NCI-H460 (cell line): ENCODE measurements at places on chromosomes 7 and 10.
A peak's percentile ranks its signal among the peaks of the same experiment; 100 is the strongest.

GRCh38 chr7:112414855-112415490 is 35.3 kb upstream of the IFRD1 start:
- peak; percentile 52 for DNase-seq

DNA sequence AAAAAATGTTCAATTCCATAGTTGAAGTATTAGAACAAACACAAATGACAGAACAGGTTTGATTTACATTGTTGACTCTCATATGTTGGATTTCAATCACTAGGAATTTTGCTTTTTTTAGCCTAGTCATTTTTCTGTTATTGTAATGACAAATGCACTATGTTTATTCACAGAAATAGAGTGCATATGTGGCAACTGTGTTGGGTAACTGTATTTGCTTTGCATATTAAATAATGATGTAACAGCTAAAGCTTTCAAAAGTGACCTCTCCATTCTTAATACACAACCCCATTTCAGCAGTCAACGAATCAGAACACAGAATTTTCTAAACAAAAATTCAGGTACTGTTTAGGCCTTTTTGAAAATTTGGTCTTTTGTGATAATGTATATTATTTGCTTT is 54.0 kb upstream of the SLC26A5 start:
- DNase-seq: peak; percentile 3

DNA sequence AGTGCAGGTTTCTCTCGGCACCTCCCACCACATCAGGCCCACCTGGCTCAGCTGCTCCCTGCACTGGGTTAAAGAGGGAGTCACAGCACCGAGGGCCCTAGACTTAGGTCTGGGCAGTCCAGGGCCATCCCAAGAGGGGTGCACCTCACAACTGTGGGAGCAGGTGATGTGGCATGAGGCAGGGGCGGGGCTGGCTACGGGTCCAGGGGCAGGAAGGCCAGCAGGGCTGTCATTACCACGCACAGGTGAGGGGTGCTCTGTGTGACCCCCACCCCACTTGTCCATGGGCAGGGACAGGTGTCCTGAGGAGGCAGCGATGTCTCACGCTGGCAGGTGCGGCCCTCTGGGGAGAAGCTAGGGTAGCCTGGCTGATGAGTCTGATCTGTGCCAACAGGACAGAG is 40.5 kb upstream of the DPYSL4 start:
- no peak for DNase-seq

- DNase-seq: no peak
Observed at GRCh38 chr10:125158275-125158600, 2.1 kb downstream of the CTBP2 start.

DNA sequence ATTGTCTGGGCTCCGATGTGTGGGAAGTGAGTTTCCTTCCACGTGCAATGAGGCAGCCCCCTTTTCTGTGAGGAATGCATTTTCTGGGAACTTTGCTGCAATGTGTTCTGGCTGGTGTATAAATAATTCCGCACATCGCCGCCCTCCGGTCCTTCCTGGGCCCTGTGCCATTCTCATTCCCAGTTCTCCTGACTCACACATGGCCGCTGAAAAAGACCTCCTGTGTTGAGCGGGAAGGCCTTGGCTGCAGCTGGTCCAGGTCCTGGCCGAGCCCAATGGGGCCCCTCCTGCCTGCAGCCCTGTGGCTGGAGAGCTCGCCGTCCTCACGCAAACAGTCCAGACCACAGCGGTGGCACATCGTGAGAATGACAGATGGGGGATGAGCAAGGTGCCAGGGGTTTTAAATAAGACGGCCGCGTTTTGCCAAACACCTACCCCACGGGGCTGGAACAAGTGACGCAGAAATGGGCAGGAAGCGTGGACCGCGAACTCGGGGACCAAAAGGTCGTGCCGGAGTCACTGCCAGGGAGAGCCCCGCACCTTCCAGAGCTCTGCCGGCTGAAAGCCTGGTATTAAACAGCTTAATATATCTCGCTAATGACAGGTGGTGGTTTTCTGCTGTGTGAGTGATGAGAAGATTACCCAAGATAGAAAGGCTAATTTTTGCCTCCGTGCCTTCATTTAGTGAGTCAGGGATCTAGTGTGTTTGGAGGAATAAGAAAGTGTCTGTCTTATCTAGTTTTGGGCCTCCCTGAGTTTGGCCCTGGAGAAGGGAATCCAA is 37.0 kb downstream of the FAM20C start:
- no peak for DNase-seq

DNA sequence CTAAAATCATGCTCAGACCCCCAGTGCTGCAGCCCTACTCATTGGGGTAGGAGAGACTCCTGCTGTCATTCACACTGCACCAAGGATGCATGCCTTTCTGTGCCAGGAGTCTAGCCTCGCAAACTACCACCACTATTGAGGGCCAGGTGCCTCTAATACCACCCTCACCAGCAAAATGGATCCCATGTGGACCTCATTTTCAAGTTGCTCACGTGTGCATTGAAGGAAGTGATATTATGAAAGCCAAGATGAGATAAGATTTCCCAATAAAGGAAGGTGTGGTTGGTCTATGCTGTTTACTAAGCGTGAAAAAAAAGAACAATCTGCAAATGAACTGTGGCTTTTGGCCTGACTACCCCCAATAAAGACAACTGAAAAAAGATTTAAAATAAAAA is 7.2 kb upstream of the LAMTOR4 start:
- no peak for DNase-seq

- no peak for DNase-seq
Observed at GRCh38 chr7:3568516-3568915, 267.5 kb downstream of the SDK1 start.

DNA sequence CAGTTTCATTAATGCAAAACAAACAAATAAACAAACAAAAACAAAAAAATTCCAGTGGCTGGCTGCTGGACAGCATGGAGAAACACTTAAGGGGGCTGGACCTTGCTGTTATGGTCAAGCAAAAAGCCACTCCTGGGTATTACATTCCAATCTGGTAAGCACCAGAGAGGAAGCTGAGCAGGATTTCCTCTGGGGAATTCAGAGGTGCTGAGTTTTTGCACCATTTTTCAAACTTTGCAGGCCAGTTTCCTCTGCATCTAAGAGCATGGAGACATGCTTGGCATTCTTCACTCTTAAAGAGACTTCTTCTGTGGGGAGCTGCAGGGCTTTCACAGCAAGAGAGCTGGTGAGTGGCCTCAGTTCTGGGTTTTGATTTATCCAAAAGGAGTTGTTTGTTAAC is 84.5 kb downstream of the FZD1 start:
- no peak for DNase-seq

GRCh38 chr10:3897156-3897555 is 112.1 kb upstream of the KLF6 start:
- DNase-seq: no peak

- DNase-seq: no peak
Observed at GRCh38 chr10:114995468-114996247, 57.7 kb downstream of the TRUB1 start.

DNA sequence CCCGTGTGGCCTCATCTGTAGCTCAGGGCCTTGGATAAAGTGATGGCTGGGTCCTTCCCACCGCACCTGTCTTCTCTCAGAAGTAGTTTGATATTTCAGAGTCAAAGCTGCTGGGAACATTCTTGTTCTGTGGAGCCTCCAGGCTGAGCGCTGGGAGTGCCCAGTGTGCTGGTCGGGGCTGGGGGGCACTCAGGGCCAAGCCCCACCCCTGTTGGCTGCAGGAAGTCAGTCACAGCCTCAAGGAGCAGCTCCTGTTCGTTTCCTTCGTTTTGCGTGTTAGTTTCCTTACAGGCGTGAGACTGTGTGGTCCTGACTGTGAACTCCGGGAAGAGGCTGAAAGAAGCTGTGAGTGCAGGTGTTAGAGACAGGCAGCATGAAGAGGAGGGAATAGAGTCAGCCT is 33.2 kb downstream of the POR start:
- no peak for DNase-seq

DNA sequence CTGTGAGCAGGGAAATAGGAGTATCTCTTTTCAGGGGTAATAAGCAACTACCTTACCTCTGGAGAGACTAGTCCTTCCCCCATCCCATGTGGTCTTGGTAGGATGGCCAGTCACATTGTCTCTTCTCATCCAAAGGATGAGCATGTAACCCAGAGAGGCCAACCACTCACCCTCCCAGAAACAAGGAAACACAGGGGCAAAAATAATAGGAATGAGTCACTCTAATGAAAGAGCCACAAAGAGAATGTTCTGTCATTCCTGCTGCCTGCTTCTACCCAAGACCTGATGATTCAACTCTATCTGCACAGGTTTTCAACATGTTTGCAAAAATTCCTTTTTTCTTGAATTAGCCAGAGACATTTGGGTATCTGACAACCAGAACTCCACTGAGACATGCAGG is 99.3 kb upstream of the NFE2L3 start:
- DNase-seq: no peak

GRCh38 chr10:49834201-49834600 is 72.1 kb upstream of the OGDHL start:
- no peak for DNase-seq

- no peak for DNase-seq
Observed at GRCh38 chr7:150648353-150649079, 16.3 kb upstream of the GIMAP6 start.

GRCh38 chr10:14259696-14260566 is 70.8 kb downstream of the FRMD4A start:
- DNase-seq: no peak

GRCh38 chr10:60238759-60239100 is 150.9 kb downstream of the ANK3 start:
- no peak for DNase-seq

GRCh38 chr10:95832216-95833041 is 75.3 kb upstream of the CC2D2B start:
- DNase-seq: no peak

- no peak for DNase-seq
Observed at GRCh38 chr10:45444022-45444421, 70.0 kb downstream of the ALOX5 start.

GRCh38 chr10:123512901-123513775 is 153.0 kb upstream of the GPR26 start:
- DNase-seq: no peak

GRCh38 chr10:26737730-26738129 is 40.2 kb downstream of the PDSS1 start:
- DNase-seq: no peak

DNA sequence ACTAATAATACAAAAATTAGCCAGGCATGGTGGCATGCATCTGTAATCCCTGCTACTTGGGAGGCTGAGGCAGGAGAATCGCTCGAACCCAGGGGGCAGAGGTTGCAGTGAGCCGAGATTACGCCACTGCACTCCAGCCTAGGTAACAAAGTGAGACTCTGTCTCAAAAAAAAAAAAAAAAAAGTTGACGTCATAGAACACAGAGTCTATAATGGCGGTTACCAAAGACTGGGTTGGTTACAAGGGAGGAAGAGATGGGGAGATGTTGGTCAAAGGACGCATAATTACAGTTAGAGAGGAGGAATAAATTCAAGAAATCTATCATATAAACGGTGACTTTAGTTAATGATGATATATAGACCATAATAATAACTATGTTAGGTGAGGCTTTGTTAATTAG is 309.7 kb upstream of the HGF start:
- DNase-seq: no peak

DNA sequence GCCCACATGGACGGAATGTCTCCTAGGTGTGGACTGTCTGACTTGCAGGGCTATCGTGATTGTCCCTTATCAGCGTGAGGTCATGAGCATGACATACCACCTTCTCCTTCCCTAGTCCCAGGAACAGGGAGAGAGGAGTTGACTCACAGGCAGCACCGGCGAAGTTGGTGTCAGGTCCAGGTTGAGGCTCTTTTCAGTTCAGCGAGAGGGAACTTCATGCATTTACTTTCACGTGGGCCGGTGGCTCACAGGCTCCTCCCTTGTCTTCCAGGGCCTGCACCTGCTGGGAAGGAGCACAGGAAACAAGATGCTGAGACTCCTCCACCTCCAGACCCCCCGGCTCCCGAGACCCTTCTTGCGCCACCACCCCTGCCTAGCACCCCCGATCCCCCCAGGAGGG is 46.1 kb downstream of the PROSER2 start:
- DNase-seq: no peak

DNA sequence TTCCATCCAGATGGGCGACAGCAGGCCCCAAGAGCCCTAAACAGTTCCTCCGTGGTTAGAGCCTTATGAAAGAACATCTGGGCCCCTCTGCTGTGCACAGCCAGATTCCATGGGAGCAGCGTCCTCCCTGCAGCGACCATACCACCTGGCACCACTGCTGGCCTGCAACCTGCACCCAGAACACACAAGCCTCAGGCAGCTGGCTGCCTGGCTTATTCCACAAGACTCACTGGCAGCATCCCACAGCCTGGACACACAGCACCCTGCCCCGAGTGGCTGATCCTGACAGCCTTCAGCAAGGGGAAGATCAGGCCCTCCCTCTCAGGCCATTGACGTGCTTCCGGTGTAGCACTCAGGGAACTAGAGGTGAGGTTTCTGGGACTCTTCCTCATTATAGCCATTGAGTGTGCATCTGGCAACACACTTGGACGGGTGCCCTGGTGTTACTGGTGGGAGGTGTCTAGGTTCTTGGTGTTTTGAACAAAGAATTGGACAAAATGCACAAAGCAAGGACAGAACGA is 33.7 kb upstream of the ERCC6 start:
- DNase-seq: no peak

- no peak for DNase-seq
Observed at GRCh38 chr7:44403176-44403759, 77.9 kb upstream of the CAMK2B start.

DNA sequence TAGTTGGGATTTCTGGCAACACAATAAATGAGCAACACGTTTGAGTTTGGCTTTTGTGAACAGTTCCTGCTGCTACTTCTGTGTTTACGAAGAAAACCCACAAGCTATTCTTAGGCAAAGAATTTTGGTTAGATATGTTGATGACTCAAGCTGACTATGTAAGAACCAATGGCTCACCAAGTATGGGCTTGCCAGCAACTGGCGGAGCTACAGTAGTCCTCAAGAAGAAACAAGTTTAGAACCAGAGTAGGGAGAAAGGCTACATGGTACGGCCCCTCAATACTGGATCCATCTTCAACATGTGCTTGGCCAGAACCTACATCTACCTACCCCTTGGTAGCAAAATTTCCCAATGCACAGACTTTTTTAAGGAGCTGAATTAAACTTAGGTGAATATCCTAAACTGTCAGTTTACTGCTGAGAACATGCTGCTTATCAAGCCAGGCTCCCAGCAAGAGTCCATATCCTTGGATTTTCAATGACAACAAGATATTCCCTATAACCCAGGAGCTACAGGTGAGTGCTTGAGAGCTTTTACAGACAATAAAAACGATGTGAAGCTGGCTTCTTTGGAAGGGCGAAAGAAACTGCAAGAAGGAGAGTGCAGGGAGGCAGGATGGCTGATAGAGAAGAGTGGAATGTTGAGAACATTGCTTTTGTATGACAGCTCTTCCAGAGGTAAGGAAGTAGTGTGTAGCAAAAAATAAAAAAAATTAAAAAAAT is 74.3 kb upstream of the ASAH2 start:
- no peak for DNase-seq

GRCh38 chr10:98138031-98138430 is 3.6 kb downstream of the R3HCC1L start:
- no peak for DNase-seq

- DNase-seq: no peak
Observed at GRCh38 chr10:75654171-75654771, 222.8 kb downstream of the LRMDA start.

DNA sequence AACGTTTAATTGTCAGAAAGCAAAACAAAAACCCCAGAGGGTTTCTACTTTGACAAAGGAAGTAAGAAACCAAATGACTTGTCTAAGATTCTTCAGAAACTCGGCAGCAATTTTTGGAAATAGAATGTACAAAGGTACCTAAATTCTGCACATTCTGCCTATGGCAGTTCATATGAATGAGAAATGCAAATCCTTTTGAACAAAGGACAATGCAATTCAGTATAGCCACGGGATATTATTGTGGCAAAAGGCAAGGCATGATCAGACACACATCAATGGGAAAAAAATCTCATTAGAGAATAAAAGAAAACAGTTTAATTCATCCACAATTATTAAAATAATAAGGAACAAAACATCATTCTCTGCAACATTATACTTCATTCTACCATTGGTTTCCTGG is 93.4 kb downstream of the SEMA3C start:
- DNase-seq: no peak
